ENCODE measurements at places on chromosomes 4 and X. TPM values are rescaled to one million over a fixed set of nuclear protein-coding genes. Genes with fewer than 3 reads are reported as not detected.

The ADH1B gene
- total RNA-seq, result not detected

The TMPRSS11E gene
- total RNA-seq, result not detected

The XKRX gene
- 0.09 TPM for total RNA-seq

The FAM47E gene
- not detected for total RNA-seq

The FRMPD3 gene
- total RNA-seq, result not detected

The CENPVL2 gene
- not detected for total RNA-seq

The CSN1S1 gene
- total RNA-seq, result not detected

The PIM2 gene
- total RNA-seq, result 196 TPM

The FMR1NB gene
- not detected for total RNA-seq

The SMPX gene
- not detected for total RNA-seq

The TMSB15B gene
- 7.2 TPM for total RNA-seq

The NLGN4X gene
- total RNA-seq, result not detected

The FAM149A gene
- total RNA-seq, result 0.23 TPM

The GPR34 gene
- total RNA-seq, result not detected

The USP11 gene
- total RNA-seq, result 22.4 TPM

The HHIP gene
- total RNA-seq, result not detected

The CPZ gene
- total RNA-seq, result not detected

The LEF1 gene
- 173 TPM for total RNA-seq

The HUWE1 gene
- total RNA-seq, result 233 TPM

The CFP gene
- 19.3 TPM for total RNA-seq

The MFAP3L gene
- total RNA-seq, result 0.18 TPM

The GAGE13 gene
- total RNA-seq, result not detected

The HSFX3 gene
- total RNA-seq, result not detected

The MAGED4B gene
- 0.45 TPM for total RNA-seq

The BMP15 gene
- not detected for total RNA-seq

The ARR3 gene
- total RNA-seq, result not detected

The VCX gene
- total RNA-seq, result not detected

The POU3F4 gene
- total RNA-seq, result not detected

The CXorf65 gene
- total RNA-seq, result 21.1 TPM

The HTR2C gene
- total RNA-seq, result not detected

The PPEF2 gene
- total RNA-seq, result 0.52 TPM

The CENPVL3 gene
- total RNA-seq, result not detected

The TEX13C gene
- not detected for total RNA-seq

The SCD5 gene
- total RNA-seq, result 0.59 TPM

The NEIL3 gene
- total RNA-seq, result 38.0 TPM

The NAA15 gene
- 75.6 TPM for total RNA-seq

The ABLIM2 gene
- 0.43 TPM for total RNA-seq

Measured in T-helper 2 cell treated with Interferon-gamma antibody and Interleukin-4, amounts not matched to agents 100 ng/mL and 5 ng/mL, for 36 hours (primary cell).